ENCODE measurements at places on chromosomes 6 and 20.

DNA sequence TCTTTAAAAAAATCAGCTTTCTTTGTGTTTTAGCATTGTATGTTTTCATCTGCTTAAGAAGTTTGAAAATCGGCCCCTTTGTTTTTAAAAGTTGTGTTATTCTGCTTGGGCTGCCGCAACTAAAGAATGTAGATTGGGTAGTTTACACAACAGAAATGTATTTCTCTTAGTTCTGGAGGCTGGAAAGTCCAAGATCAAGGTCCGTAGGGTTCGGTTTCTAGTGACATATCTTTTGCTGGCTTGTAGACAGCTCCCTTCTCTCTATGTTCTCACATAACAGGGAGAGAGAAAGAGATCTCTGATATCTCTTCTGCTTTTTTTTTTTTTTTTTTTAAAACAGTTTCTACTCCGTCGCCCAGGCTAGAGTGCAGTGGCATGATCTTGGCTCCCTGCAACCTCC is 138.6 kb downstream of the TBC1D7 start:
- DNase-seq: no peak

DNA sequence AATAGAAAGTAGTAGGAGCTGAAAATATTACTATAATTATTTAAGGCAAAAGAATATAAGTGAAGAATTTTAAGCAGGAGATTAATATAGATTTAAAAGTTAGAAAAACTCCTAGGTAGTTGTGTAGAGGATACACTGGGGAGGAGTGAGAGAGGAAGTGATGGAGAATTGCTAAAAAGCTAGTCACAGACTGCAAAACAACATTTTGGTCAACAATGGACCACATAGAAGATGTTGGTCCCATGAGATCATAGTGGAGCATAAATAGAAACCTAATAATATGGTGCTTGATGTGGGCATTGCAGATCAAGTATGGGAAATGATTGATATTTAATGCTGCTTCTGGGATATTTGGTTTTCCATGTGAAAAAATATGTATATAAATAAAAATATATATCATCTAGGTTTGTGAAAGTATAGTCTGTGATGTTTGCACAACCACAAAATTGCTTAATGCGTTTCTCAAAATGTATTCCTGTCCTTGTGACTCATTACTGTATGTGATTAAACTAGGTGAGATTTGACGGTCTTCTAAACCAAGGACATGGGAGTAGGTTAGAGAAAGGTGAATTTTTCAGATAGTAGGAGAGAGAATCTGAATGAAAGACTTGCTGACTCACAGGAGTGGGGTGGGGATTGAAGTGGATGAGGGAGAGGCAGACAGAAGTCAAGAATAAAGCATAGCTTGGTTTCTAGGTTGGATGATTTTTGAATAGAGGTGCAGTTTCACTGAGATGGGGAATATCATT is 174.0 kb downstream of the BCKDHB start:
- no peak for DNase-seq

DNA sequence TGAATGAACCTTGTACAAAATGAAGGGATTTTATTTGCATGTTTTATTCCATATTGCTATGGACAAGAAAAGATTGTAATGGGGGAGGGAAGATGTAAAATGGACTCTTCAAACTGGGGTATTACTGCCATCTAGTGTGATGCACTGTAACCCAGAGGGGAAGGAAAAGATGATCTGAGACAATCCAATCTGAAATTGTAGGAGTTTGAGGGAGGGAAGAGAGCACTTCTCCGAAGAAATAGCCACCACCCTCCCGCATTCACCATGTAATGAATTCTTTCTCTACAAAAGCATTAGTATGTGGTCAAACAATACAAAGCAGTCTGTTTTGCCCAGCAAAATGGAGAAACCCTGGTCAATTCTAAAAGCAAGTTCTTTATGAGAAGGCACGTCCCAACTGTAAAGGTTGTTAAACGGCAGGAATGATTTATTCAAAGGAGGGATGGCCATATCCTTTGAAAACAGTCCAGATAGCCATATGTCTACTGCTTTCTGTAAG is 679.5 kb upstream of the NRSN1 start:
- DNase-seq: no peak

- DNase-seq: no peak
Measured at GRCh38 chr6:136077834-136078576, 172.1 kb downstream of the MTFR2 start.

DNA sequence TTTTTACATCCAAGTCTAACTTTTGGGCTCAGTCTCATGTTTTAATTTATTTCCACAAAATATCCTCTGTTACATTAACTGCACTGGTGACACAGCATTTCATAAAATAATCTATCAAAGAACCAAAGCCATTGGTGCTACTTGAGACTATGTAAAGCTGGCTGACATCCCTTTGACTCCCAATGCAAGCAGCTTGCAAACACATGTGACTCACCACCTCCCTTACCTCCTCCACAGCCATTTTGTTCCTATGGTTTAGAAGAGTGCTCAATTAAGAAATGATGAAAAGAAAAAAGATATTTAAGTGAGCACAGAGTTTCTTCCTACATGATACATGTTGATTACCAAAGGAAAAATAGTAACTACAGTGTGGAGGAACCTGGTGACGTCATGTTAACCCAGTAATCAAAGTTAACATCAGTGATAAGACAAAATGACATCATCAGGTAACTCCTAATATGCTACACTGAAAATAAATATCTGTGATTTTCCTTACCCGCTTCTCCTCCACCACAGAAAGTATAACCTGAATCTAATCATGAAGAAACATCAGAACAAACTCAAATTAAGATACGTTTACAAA is 53.3 kb upstream of the LGSN start:
- no peak for DNase-seq

- DNase-seq: no peak
Measured at GRCh38 chr6:112087916-112088315, 525 bp downstream of the FAM229B start.

- no peak for DNase-seq
Measured at GRCh38 chr6:8193541-8193940, 91.2 kb upstream of the EEF1E1 start.

GRCh38 chr6:11525468-11526155 is 11.9 kb upstream of the TMEM170B start:
- no peak for DNase-seq

- no peak for DNase-seq
Measured at GRCh38 chr6:107542192-107542668, 52.3 kb downstream of the SOBP start.

DNA sequence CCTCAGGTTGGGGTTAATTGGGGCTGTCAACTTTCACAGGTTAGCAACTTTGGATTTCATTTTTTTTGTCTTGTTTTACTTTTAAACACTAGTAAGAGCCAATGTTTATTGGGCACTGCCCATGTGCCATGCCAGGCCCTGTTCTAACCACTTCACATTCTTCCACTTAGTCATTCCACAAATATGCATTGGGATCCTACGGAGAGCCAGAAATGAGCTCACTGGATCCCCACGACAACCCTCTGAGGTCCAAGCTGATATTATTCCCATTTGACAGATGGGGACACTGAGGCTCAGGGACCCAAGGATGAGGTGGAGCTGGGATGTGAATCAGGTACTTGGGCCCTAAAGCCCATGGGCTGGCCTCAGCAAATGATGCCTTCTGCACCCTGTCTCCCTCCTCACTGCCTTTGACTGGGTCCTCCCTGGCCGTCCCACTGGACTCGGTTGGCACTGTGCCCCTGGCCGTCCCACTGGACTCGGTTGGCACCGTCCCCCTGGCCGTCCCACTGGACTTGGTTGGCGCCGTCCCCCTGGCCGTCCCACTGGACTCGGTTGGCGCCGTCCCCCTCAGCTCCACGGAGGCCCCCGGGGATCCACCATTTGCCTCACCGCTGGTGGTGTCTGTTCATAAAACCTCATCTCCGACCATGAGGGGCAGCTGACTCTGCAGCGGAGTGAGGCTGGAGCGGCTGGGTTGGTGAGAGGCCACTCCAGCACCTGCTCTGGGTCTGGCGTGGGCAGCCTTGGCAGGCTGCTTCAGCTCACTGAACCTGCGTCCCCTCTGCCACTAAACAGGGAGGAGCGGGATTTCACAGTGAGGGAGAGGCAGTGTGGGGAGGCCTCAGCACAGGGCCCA is 4.8 kb upstream of the PMEPA1 start:
- DNase-seq: no peak

- no peak for DNase-seq
Measured at GRCh38 chr6:112221981-112222852, 32.1 kb downstream of the LAMA4 start.

- no peak for DNase-seq
Measured at GRCh38 chr20:19771031-19771430, 13.0 kb downstream of the RIN2 start.

DNA sequence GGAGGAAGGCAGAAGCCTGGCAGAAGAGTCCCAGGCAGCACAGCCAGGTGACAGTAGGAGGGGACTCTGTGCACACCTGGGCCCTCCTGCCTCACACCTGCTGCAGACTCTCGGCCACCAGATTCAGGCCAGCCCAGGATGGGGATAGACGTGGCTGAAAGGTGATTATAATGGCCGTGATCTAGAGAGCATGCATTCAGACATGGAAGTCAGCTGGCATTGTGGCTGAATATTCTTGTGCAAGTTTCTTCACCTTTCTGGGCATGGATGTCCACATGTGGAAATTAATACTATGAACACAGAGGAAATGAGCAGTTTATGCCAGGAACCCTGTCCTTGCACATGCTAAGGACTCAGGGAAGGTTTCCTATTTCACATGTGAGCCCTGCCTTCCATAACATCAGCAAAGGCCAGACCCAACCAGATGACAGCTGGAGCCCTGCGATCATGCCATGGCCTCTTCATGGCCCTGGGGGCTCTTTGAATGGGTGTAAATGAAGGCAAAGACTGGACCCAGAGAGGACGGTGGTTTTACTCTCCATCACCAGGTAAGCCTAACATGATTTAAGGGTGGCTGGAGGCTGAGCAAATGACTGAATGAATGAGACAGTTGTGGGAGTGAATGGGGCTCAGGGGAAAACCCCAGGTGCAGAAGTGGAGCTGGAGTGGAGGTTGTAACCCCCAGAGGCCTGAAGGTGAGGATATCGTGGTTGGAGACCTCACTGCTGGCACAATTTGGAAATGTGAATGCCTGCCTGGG is 2.7 kb upstream of the RAET1L start:
- DNase-seq: no peak

DNA sequence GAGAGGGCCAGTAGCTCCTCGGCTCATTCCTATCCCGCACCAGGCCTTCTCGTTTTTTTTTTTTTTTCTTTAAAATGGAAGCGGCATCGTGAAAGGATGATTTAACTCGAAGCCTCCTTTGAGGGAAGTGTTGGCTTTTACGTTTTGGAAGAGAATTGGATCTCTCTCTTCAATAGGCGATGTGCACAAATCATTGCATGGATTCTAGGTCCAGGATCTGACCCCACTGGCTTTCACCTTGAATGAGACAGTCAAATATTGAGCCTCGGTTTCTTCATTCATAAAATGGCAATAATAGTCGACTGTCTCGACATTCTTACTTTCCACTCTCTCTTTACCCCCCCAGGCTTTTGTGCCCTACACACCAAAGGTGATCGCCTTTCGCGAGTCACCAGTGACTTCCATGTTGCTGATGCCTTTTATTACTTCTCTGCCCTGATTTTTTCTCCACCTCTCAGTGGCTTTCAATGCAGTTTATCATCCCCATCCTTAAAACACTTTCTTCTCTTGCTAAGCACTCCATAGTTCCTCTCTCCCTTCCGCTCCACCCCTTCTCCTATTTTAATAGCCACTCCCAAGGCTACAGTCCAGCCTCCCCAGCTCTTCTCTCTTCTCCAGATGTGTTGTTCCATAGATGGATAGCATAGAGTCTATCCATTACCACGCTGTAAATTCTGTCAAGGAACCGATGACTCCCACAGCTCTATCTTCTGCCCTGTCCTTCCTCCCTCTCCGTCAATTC is 473 bp upstream of the DTNBP1 start:
- DNase-seq: no peak

DNA sequence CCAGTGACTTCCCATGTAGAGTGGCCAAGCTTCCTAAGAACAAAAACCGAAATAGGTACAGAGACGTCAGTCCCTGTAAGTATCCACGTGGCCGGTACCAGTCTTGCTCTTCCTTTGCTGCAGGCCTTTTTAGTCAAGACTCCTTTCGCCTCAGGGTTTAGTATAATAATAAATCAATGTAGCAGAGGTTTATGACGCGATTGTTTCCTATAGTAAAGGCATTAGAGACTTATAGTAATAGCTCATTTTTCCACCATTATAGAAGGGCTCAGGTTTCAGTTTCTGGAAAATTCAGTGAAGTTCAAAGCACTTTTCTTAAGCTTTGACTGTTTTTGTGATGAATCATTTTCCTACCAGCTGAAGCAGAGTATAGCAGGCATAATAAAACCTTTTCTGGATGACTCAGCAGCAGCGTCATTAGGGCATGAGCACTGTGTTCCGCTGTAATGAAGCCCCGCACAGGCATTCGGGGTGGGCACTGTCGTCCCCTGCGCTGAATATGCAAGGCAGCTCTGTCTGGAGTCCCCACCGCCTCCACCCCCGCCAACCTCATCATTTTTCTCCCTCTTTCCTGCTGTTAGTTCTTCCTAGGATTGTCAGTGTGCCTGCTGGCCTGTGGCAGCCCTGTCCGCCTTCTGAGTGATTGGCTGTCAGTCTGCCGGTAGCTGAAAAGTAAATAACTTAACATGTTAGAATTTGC is 51.3 kb downstream of the PTPN1 start:
- DNase-seq: peak; percentile 79

DNA sequence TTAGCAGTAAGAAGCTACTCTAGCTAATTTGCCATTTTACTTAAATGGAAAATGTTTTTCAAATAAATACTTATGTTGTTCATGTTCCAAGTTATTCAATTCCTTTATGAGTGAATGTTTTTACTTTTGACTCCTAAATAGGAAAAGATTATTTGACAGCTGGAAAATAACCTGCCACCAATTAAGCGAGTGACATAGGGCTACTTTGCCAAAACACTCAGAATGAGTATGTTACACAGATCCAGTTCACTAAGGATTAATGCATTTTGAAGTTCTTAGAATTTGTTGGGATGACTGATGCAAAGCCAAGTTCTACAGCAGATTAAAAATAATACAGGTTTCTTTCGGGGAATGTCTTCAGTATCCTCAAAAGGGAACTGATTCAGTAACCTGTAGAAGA is 144.4 kb downstream of the ADGRG6 start:
- no peak for DNase-seq

DNA sequence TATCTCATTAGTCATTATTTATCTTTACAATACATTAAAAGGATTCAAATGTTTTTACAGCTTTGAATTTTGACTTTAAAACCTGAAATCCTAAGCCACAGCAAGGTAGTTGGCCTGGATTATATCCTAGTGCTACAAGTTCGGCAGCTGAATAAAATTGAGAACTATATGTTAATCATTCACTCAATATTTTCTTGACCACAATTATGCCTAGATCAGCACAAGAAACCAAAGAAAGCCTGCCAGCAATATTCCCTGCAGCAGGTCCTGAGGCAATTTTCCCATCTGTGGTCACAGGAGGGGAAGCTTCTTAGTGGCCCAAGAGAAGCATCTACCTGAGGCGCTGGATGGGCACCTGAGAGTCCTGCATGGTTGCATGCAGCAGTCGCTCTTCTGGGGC is 183.5 kb downstream of the GMDS start:
- DNase-seq: no peak
